ENCODE measurements at places on chromosomes 7 and 10.

GRCh38 chr7:32415936-32416335 lies 74.2 kb downstream of the LSM5 start:
- no peak for DNase-seq

DNA sequence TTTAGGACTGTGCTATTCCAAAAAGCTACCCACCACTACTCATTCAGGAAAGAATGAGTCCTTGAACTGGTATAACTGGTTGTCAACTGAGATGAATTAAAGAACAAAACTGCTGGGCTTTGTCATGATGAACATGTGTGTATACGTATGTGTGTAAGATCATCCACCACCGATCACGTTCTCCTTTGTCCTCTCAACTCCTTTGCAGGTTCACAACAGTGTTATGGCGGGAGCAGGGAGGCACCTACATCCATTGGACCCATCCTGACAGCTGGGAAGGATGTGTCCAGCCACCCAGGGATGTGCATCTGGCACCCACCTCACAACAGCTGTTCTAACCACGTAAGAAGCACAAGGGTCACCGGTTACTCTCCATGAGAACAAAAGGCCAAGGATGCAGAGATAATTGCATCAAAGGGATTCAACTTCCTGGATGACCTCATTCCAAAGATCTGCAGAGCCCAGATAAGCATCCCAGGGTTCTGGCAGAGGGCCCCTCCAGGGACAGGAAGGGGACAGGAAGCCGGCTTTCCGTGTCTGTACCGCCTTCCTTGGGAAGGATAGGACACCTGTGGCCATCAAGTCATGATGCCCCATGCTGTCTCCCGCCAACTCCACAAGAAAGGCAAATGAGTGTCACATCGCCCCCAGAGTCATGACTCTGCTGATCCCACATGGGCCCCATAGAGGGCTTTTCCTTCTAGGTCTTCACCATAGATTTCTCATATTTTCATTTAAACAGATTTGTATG lies 66.1 kb downstream of the STEAP1B start:
- DNase-seq = no peak

DNA sequence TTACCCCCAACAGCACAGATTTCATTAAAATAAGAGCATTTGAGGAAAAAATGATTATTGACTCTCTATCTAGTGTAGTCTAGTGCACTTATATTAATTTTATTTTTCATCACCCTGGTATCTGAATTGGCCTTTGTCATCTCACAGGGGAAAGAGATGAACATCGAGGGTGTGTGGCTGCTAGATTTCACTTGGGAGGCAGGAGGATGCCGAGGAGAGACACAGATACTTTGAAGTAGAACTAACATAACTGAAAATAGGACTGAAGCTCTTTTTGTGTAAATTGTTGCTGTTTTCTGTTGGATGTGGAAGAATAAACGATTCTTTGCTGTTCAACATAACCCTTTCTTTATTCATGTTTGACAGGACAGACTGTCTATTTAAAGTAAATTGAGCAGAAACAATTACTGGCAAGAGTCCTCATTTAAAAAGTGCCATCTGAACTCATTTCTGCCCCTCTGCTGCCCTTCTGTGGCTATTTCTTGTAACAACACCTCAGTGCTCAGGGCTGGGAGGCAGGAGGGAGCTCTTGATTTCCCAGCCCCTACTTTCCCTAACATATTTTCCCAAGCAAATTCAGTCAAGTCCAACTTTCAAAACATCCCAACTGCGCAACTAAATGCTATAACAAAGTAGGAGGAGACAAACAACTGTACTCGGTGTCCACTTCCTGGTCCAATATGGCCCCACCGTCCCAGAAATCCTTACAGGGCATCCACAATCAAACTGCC lies 15.6 kb downstream of the LYZL1 start:
- DNase-seq = peak; percentile 92

DNA sequence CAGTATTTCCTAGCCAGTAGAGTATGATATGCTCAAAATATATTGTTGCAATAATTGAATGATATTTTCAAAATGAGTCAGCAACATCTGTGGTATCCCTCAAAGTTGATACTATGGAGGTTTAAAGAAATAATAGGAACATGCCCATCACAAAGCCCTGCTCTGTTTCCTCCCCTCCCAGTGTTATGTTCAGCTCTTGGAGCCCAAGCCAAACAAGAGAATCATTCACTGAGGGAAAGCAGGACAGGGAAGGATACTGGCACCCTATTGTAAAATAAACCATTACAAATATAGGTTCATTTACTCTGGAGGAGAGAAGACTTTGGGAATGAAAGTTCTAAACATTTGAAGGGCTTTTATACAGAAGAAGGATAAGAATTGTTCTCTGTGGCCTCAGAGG lies 37.6 kb downstream of the SORCS3 start:
- DNase-seq = no peak

GRCh38 chr7:43141091-43141490 lies 28.6 kb downstream of the HECW1 start:
- DNase-seq = no peak

DNA sequence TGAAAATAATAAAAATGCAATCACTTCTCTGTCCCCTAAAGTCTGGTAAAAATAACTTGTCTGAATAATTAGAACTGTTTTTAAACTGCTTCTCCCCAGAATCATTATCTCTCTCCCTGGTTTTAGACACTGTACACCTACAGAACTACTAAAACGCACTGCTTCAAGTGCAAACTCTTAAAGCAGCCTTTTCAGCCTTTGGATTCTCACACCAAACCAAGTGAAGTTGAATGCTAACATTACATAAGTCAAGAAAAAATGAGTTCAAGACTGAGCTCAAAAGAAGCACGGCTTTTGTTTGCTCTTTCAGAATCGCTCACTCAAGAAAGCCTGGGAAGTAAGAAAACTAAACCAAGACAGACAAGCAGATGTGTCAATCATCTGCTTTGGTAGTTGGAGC lies 188.8 kb downstream of the LSM5 start:
- DNase-seq = no peak

DNA sequence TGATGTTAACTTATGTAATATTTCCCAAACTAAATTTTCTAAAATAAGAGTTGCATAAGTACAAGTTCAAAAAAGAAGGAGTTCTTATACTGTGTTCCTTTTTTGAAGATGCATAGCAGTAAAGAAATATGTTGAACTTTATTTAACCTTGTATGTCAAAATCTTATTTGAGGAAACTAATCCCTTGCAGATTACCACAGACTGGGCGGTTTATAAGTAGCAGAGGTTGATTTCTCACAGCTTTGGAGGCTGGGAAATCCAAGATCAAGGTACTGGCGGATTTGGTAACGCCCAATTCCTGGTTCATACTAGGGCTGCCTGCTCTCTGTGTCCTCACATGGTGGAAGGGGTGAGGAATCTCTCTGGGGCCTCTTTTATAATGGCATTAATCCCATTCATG lies 68.5 kb downstream of the GNAT3 start:
- no peak for DNase-seq

Data from posterior cingulate gyrus (tissue), 11 donors.